Dermis blood vessel endothelial cell (primary cell): ENCODE measurements at places on chromosomes 3 and 15. TPM values are rescaled to one million over a fixed set of nuclear protein-coding genes. Genes with fewer than 3 reads are reported as not detected.
A peak's percentile ranks its signal among the peaks of the same experiment; 100 is the strongest.

Gene FAM81A
- total RNA-seq: 0.47 TPM in 1 of 2 replicates, not detected in the other

Gene P2RY14
- total RNA-seq: not detected in 2 replicates

DNA sequence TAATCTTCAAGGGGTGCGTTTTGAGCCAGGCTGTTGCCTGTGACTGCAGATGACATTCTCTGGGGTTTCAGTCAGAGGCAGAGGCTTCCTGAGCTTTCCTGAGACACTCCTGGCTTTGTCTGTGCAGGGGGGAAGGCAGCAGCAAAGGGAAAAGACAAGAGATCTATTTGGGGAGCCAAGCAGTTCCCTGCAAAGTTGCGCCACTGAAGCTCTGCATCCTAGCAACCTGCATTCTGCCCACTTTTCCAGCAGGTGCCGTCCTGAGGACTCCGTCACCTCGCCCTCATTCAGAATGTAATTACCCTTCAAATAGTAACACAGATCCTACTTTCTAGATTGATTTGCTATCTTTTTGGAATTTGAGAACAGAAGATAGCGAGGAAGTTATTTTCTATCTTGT lies 1.9 kb upstream of the TMEM158 start:
- DNase-seq: no peak

Gene CD96
- not detected in 2 replicates for total RNA-seq

GRCh38 chr15:45268135-45268534 lies 16.1 kb downstream of the SLC28A2 start:
- DNase-seq: peak; percentile 14

Gene STRIT1
- total RNA-seq: not detected in 2 replicates

Gene FNDC3B
- total RNA-seq: 126 and 138 TPM in 2 replicates

DNA sequence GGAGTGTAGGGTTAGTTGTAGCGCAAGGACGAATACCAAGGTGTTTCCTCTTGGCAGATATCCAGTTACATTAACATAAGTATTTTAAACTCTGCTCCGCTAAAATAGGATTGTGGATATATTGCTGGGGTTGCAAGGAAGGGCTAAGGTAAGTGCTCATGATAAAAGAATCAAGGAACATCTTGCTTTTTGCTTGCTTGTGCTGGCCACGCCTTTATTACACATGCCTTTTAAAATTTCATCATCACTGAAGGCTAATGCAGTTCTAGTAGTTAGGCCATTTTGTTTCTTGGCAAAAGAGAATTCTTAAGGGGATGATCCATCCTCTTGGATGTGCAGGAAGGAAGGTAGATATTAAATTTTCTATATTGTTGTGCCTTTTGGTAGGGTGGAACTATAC lies 415.6 kb upstream of the TPM1 start:
- DNase-seq: no peak

Gene RPP25
- total RNA-seq: 25.8 and 31.1 TPM in 2 replicates

GRCh38 chr3:38257583-38257982 lies 8.0 kb upstream of the SLC22A13 start:
- DNase-seq: no peak

- DNase-seq: no peak
Observed at GRCh38 chr3:138971766-138972320, 24.8 kb downstream of the FOXL2NB start.

DNA sequence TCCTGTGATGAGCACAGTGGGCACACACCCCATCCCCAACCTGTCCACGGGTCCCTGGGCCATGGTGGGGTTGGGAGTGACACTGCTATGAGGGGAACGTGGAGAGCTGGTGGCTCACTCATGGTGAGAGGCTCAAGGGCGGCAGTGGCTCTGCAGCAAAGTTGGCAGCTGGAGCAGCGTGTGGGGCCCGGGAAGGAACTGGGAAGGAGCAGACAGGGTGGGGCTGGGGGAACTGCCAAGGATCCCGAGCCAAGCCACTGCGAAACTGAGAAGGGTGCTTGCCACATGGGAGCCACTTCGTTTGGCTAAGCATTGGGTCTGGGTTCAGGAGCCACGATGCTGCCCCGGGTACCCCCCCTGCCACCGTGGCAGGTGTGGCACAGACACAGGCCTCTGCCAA lies 80.1 kb downstream of the SNRK start:
- no peak for DNase-seq

DNA sequence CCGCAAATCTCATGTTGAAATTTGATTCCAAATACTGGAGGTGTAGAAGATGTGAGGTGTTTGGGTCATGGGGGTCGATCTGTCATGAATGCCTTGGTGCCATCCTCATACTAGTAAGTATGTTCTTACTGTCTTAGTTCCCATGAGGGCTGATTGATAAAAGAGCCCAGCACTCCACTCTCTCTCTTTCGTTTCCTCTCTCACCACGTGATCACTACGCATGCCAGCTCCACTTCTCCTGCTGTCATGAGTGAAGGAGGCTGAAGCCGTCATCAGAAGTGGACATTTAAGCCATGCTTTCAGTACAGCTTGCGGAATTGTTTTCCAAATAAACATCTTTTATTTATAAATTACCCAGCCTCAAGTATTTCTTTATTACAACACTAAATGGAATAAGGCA lies 6.1 kb downstream of the OR5H15 start:
- no peak for DNase-seq

DNA sequence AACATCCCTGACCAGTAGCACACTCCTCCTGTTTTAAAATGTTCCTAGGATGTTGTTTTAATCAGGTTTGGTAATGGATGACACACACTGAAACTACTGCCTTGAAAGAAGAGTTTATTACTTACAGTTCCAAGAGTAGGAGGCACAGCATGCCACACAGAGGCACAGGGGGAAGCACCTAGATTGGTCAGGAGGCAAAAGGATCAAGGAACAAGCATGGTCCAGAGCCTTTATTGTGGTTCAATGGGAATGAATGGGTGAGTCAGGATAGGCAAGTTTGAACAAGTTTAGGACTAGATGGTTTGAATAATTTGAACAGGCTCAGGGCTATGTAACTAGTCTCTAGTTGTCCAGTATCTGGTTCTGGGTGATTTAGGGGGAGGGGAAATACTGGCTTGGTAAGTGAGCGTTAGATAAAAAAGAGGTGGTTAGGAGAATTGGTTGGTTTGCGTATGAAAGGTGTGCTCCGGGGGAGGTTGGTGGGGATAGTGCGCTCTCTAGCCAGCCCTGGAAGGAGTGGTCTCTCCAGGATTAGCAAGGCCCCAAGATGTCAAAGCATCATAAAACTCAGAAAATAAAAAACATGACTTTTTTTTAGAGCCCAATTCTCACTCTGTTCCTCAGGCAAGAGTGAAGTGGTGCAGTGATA lies 35.1 kb downstream of the TMOD3 start:
- DNase-seq: no peak

DNA sequence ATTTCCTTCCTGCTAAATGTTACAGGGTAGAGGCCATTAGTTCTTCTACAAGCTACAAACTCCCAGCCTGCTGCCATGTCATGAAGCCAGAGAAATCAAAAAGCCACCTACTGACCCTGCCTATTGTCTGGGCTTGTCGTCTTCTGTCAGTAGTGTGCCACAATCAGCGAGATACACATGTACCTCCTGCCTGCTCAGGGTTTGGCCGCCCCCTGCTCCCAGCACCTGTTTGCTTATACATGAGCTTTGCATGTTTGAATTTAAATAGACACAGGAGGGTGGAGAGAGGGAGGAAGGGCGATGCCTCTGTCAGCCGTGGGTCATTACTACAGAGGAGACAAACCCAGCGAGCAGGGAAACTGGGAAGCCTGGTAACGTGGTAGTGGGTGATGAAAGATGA lies 106.1 kb downstream of the ROBO2 start:
- no peak for DNase-seq

- DNase-seq: no peak
Observed at GRCh38 chr3:16551342-16551976, 38.0 kb upstream of the RFTN1 start.

- DNase-seq: no peak
Observed at GRCh38 chr3:32813180-32813579, 4.6 kb upstream of the TRIM71 start.

Gene C3orf38
- total RNA-seq: 22.6 and 25.0 TPM in 2 replicates

DNA sequence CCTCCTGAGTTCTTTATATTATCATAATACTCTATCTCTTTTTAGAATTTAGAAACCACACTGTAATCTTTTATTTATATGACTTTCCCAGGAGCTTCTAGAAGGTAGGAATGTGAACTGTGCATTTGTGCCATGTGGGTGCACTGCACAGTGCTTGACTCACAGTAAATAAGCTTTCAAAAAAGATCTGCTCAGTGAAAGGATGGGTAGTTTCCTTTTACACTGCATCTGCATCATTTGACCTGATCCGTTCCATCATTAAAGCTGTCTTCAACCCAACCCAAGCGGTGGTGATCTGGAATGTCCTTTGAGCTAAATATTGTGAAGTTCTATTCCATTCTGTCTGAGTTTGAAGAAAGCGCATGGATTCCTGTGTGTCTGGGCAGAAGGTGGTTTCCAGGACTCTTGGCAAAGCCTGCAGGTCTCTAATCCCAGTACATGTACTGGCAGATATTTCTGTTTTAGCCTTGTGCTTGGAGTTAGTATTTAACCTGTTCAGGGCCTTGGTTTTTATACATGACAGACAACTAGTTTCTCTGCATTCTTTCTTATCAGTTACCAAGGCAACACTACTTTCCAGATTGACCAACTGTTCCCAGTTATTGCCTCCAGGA lies 96.7 kb downstream of the DHX30 start:
- DNase-seq: no peak

DNA sequence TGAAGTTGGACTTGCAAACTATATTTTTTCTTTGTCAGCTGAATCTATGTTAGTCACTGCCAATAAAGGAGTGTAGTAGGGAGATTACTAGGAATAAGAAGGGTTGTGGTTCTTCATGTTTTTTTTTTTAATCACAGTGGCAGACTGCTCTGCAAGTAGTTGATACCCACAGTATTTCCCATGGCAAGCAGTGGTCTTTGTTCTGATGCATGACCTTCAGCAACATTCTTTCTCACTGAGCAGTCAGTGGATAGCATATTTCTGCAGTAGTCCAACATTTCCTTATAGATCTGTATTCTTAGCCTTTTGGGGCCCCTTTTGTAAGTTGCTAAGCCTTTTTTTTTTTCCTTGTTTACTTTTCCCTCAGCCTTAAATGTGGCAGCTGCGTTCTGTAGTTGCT lies 151.1 kb downstream of the DOCK3 start:
- no peak for DNase-seq

GRCh38 chr3:118714800-118715199 lies 319.8 kb downstream of the IGSF11 start:
- no peak for DNase-seq

- peak; percentile 50 for DNase-seq
Observed at GRCh38 chr3:161305095-161305991, 66.0 kb downstream of the SPTSSB start.

DNA sequence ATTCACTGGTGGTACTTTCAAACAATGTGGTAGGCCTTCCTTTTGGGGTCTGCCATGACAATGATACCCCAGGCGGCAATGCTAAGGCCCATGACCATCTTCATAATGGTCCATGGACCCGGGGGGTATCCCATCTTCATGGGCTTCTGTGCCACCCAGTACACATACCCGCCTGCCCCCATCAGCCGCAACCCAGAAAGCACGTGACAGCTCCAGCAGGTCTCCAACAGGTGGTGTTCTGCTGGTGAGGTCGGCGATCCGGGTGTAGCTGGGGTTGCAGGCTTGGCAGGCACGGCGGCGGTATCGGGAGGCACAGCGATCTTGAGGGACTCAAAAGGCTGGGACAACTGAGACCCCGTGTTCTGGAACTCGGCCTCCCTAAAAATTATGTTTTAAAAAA lies 214.5 kb downstream of the SNRPN start:
- DNase-seq: no peak

Gene IGSF10
- under 0.01 and 0.05 TPM in 2 replicates for total RNA-seq

Gene SEMA3B
- 0.51 and 1.4 TPM in 2 replicates for total RNA-seq

Gene FRMD4B
- total RNA-seq: 112 and 117 TPM in 2 replicates

DNA sequence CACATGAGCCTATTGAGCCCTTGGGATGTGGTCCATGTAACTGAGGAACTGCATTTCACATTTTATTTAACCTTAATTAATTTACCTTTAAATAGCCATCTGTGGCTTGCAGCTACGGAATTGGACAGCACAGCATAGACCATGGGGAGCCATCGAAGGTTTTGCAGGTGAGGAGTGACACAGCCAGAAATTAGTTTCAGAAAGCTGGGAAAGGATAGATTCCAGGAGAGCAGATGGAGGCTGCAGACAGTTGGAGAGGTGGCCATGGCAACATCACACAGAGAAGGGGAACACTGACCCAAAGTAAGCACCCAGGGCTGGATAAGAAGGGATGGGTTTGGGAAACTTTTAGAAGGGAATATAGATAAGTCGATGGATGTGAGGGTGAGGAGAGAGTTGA lies 100.1 kb upstream of the SLC6A11 start:
- no peak for DNase-seq

Gene ACP3
- total RNA-seq: not detected in 2 replicates

GRCh38 chr3:170741756-170742529 lies 128.1 kb downstream of the RPL22L1 start:
- no peak for DNase-seq

Gene ZBED2
- not detected in 2 replicates for total RNA-seq

DNA sequence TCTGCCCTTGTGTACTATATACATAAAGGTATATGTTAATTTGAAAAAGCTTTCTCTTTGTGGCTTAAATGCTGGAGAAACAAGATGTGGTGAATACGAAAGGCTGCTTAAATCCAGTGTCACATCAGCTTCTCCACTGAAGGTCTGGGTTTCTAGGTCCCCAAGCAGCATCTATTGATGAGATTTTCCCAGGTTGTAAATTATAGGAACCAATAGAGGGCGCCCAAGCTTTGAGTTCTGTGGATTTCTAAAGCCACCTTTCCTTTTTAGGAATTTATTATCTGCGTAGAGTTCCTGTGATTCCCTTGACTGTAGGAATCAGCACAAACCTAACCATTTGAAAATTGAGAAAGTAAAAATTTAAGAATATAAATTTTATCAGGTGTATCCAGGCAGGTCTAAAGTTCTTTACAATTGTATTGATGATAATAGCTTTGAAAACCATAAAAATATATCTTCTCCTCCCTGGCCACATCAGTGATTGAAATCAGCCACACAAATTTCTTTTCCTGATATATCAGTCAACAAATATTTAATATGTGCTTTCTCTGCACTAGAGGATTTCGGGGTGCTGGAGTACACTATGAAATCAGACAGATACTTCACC lies 88.3 kb upstream of the ADAMTSL3 start:
- peak; percentile 43 for DNase-seq

DNA sequence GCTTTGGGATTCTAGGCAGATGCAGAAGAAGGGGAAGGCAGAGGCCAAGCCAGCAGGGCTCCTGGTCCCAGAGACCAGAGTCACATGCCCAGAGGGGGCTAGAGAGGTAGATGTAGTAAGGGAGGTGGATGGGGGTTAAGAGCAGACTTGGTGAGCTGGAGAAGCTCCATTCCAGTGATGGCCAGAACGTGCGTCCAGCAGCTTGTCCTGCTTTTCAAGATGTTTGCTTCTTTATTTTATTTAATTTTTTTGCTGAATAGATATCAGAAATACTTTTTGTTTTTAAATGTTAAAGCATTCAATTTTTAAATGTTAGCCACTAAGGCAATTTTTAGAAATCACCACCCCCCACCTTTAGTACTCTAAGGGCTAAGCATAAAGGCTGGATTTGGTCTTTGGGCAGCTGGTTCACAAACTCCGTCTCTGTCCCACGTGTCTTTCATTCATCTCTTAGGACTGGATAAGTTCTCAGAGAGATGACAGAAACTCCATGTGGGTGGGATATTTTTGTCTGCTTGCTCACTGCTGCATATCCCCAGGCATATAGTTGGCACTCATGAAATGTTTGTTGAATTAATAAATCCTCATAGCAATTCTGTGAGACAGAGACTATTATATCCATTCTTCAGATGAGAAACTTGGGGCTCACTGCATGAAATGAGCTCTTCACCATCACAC lies 6.7 kb downstream of the COLQ start:
- DNase-seq: no peak
